Trophoblast cell (in vitro differentiated cells and primary cell): ENCODE measurements at places on chromosomes 3 and 15.

GRCh38 chr3:187012609-187013051 is 82.3 kb downstream of the ST6GAL1 start:
- no peak for DNase-seq

- DNase-seq: peak; percentile 57
Measured at GRCh38 chr3:119293105-119293870, 895 bp upstream of the ARHGAP31 start.

DNA sequence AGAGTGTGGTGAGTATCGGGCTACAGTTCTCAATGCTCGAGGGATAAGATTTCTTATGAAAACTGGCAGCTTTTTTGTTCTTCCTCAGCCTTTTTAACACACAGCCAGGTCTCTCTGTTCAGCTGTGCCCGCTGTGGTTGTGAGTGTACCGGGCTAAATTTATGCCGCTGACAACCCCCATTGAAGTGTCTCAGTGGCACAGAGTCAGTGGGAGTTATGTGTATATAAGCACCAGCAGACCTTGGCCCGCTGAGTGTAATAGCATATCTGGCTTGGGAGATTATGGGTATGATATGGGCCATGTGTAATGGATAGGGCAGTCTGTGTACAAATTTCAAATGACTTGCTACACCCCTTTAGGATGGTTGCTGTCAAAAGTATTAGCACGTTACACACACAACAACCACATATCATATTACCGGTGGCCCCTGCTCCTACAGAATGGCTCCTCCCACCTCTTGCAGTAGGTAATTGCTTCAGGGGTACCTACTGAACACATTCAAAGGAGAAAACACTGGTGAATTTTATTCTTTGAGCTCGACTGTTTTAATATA is 26.9 kb upstream of the NR2F2 start:
- DNase-seq: no peak

- peak; percentile 43 for DNase-seq
Measured at GRCh38 chr15:25947323-25948314, 84.5 kb upstream of the ATP10A start.

DNA sequence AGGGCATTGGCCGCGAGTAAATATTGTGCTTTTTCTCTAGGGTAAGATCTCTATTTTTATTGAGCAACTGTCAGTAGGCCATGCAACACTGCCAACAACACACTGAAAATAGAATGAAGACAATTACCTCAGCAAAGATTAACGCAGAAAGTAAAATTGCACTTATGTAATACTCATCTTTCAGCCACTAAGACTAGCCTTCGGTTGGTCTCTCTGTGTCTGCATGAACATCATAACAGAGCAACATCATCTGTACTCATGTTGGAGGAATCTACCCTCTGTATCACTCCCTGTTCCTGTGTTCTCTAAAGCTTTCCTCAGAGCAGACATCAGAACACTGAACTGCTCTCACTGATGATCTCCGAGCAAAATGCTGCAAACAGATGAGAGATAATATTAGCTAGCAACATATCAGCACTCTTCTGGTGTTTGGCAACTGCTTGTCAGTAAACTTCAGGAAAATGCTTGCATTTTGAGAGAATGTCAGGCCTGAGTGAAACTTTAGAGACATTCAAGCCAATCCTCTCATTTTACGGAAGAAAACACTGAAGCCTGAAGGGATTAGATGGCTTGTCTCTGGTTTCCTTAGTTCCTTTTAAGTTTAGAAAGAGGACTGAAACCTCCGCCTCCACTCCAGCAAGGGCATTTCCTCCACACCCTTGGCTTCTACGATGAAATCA is 8.4 kb upstream of the LRRC3B start:
- no peak for DNase-seq

DNA sequence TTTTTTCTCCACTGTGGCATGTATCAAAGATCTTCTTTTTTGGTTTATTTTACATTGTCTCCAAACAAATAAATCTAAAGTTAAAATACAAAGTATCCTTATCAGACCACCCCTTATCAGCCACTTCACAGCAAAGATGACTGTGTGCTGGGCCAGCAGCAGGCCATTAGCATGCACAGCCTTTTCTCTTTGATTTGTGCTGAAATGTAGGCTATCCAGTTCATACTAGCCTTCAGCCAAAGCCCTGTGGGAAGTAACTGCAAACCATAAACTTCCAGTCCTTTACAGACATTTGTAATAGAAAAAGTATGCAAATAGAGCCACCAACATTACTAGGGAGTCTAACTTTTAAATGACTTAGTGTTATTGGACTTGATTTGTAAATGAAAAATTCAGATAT is 816.3 kb downstream of the FHIT start:
- DNase-seq: peak; percentile 76

DNA sequence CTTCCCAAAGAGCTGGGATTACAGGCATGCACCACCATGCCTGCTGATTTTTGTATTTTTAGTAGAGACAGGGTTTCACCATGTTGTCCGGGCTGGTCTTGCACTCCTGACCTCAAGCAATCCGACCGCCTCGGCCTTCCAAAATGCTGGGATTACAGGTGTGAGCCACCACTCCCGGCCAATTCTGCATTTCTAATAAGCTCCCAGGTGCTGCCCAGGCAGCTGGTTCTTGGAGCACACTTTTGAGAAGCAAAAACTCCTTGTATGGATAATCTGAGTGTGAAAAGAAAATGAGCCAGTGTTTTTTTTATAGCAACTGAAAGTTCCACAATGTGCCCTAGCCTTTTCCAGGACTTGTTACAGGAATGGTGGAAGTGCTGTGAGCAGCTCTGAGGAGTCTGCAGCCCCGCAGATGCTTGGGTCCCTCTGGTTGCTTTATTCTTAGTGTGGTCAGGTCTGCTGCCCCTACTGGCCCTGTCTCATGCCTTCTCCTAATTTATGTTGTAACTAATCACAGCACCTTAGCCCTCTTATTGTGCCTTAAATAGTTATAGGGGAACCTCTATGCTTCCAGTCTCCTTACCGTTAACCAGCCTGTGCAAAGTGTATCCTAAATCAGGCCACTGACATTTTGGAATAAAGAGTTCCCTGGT is 13.5 kb upstream of the KCNAB1 start:
- no peak for DNase-seq

DNA sequence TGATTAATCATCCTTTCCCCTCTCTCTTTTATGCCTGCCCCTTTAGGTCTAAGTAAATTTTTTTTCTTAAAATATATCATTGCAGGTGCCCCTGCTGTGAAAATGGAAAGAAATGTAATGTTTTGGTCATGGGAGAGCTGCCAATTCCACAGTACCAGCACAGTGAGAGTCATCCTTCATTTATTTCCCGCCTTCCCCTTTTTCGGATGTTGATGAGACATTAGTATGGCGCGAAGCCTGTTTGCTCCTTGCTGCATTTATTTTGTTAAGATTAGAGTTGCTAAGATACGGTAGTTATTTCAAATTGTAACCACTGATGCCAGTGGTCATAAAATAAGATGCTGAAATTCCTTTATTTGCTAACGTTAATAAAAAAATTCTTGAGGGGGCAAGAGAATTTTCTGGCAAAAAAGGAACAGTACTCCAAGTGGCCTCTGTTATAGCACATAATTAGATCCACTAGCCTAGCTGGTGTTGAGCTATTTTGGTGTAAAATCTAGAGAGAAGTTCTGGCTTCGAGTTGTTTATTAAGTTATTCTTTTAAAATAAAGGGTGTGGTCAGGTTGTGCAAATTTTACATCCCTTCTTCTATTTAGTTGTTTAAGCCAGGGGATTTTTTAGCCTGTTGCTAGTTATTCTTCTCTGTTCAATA is 62.8 kb downstream of the MDFIC2 start:
- DNase-seq: no peak

GRCh38 chr3:2512881-2513280 is 414.2 kb downstream of the CNTN4 start:
- no peak for DNase-seq
